ENCODE measurements at places on chromosomes 11 and 22.

DNA sequence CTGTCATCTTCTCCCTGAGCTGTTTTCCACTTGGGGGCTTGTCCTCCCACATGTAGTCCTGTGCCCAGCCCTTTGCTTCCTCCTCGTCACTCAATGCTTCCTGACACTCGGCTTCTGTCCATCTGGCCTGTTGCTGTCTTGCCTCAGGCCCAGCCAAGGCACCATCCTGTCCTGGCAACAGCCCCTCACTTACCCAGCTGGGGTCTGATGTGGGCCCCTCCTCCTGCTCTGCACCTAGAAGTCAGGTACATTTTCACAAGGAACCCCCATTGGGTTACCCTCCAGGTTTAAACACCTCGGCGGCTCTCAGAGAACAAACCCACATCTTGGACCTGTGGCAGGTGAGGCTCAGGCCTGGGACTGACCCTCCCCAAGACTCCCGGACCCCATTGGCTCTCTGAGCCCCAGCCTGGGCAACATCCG, 784.8 kb downstream of the TBC1D22A start:
- DNase-seq = no peak

DNA sequence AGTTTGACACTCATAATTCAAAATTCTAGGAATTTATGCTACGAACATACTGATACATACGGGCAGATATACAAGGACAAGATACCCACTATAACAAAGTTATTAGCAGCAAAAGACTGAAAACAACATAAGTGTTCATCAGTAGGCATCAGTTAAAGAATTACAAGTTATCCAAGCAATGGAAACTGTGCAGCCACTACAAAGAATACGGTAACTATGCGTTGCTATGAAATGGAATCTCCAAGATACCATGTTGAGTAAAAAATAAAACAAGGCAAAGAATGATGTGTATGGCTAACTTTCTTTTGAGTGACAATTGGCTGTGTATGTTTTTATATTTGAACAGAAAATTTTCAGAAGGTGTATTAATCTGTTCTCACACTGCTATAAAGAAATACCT, 151.7 kb downstream of the ADAMTS15 start:
- DNase-seq = no peak

DNA sequence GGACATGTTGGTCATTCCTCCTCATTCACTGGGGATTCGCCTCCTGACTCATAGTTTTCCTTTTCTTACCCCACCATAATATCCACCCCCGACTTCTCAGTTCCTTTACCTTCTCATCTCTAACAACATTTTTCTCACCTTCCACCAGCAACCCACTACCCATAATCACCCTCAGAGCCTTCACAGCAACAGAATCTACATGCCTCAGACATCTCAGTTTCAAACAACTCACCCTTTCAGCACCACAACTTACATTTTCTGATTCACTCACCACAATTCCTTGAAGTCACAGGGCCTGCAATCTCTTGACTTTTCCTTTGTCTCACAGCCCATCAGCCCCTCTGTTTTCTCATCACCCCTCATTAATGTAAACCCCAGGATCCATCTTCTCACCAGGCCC, 2.3 kb upstream of the MTNR1B start:
- no peak for DNase-seq

DNA sequence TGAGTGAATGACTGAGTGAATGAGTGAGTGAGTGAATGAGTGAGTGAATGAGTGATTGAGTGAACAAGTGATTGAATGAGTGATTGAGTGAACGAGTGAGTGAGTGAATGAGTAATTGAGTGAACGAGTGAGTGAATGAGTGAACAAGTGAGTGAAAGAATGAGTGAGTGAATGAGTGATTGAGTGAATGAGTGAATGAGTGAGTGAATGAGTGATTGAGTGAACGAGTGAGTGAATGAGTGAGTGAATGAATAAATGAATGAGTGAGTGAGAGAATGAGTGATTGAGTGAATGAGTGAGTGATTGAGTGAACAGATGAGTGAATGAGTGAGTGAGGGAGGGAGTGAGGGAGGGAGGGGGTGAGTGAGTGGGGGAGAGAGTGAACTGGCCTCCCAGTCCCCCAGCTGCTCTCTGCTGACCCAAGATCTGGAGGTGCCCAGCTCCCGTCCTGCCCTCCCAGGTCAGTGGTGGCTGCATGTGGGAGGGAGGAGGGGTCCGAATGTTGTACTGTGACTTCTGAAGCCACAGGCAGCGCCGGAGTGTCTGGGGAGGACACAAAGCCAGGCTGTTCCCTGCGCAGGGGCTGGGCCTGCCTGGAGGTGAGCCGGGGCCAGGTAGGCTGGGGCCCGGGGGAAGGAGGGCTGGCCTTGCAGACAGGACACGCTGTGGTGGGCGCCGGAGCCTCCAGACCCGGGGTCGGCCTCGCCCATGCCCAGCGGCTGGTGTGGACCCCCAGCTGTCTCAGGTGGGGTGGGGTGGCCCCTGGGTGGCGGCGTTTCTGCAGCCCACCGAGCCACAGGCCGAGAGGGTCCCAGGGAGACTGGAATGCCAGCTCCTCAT, 17.8 kb upstream of the PIM3 start:
- DNase-seq = no peak
